ENCODE measurements at places on chromosomes 1 and 21.

DNA sequence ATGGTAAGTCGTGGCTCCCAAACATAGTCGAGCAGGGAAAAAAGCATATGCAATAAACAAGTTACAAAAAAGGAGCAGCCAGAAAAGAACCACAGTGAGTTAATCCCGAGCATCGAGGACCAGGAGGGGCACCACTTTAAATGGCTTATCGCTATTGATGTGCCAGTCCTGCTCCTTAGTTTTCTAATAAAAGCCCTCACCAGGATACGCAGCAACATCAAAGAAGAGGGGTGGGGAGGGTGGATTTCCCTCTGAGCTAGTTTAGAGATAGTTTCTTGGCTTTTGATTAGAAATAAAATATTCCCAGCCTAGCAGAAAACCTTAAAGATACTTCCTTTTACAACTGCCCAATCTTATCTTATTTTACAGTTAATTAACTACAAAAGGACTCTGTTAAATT, 170.4 kb downstream of the GABPA start:
- no peak for DNase-seq
- H3K27ac ChIP-seq: no peak overlapping the region
- no peak overlapping the region for H3K4me3 ChIP-seq
- no peaks in the 10 kb centered on the region for H3K27me3 ChIP-seq

DNA sequence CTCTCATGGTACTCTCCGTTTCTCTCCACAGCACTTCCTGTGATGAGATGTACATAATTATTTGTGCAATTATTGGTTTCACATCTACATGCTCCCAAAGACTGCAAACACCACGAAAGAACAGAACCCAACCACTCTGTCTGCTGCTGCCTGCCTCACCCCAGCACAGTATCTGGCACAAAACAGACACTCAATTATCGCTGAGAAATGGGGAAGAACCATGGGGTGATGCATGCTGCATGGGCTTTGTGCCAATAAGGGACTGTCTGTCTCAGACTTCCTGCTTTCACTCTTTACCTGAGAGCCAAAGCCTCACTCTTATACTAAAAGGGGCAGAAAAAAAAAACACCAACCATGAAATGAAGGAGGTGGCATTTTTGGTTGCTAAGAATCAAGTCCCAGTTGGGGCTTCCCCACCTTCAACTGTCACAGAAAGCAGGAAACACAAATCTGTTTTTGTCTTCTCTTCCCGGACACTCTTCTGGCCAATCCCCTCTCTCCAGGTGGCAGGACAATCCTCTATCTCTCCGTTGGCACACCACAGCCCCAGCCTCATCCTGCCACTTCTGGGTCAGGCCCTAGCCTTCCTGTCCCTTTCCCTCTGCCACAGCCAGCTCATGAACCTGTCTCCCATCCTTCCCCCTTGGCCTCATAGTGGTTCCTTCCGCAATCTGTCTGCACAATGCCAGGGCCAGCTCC, 82.0 kb downstream of the TGFBR3 start:
- peak overlapping the region; percentile 47 for H3K27ac ChIP-seq
- no peaks in the 10 kb centered on the region for H3K4me1 ChIP-seq
- no peak overlapping the region for H3K4me3 ChIP-seq
- DNase-seq: peak; percentile 64
- H3K27me3 ChIP-seq: no peaks in the 10 kb centered on the region

- no peak for DNase-seq
- H3K4me1 ChIP-seq: peaks cover 8% of the 10 kb centered on the region
- no peaks in the 10 kb centered on the region for H3K27me3 ChIP-seq
- H3K27ac ChIP-seq: peak overlapping the region; percentile 8
- no peaks in the 10 kb centered on the region for H3K36me3 ChIP-seq
These were observed 174.2 kb downstream of the RUNX1 start for GRCh38 chr21:34874684-34875513.

DNA sequence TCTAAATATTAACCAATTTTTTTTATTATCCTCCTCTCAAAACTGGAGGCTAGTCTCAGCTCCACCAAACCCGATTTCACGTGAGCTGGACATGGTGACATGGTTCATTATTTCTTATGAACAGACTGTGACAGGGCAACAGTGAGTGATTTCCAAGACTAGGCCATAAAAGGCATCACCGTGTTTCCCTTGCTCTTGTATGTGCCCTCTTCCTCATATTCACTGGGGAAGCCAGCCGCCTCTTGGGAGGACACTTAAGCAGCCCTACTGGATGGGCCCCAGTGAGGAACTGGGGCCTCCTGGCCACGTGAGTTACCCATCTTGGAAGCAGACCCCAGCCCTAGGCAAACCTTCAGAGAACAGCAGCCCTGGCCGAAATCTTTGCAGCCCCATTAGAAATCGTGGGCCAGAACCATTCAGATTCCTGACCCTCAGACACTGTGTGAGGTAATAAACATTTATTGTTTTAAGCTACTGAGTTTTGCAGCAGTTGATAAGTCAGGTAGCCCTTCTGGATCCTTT, 105.0 kb downstream of the GALNT2 start:
- no peaks in the 10 kb centered on the region for H3K36me3 ChIP-seq
- H3K4me1 ChIP-seq: peaks cover 12% of the 10 kb centered on the region
- no peak for DNase-seq
- H3K4me3 ChIP-seq: no peak overlapping the region
- H3K27me3 ChIP-seq: no peaks in the 10 kb centered on the region

- no peak for DNase-seq
- H3K4me3 ChIP-seq: no peak overlapping the region
- H3K27ac ChIP-seq: no peak overlapping the region
- H3K36me3 ChIP-seq: no peaks in the 10 kb centered on the region
- no peaks in the 10 kb centered on the region for H3K4me1 ChIP-seq
These were observed 142.1 kb downstream of the DPYD start for GRCh38 chr1:97778718-97779117.

Data from Peyer's patch (tissue), 4 donors.